Activated CD4-positive, alpha-beta memory T cell treated with anti-CD3 and anti-CD28 coated beads for 36 hours (primary cell): ENCODE measurements at places on chromosomes 5 and 9. TPM values are rescaled to one million over a fixed set of nuclear protein-coding genes. Genes with fewer than 3 reads are reported as not detected.

The VLDLR gene
- total RNA-seq: 10.3 TPM

The SLC36A2 gene
- not detected for total RNA-seq

The STING1 gene
- 344 TPM for total RNA-seq

GRCh38 chr5:17748201-17748600 lies 113.9 kb downstream of the TAF11L14 start:
- no peaks in the 10 kb centered on the region for H3K36me3 ChIP-seq
- H3K27ac ChIP-seq: no peak overlapping the region
- H3K4me1 ChIP-seq: no peaks in the 10 kb centered on the region

DNA sequence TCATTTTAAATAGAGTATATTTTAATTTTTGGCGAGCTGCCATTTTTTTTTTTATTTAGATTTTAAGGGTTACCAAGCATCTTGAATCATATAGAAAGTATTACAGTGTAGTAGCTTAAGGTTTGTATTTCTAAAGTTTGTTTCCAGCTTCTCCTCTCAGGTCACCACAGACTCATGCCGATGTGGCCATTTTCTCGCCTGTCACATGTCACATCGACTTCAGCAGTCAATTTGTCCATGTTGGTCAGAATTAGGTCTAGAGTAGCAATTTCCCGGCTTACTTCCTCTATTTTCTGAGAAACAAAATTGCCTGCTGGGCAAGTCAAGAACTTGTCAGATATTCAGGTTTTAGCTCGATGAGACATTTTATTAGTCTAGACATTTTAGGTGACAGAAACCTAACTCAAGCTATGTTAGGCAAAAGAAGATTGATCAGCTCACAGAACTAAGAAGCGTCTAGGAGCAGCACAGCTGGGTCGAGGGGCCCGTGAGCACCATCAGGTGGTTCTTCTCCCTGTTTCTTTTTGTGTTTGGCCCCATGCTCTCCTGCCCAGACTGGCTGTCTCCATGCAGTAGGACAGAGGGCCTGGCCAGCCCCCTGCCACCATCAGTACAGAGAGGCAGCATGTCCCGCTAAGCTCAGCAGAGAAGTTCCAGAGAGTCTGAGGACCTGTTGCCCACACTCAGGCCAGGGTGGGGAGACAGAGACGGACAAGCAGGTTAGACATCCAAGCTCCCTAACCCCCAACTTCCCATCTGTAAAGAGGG lies 48.4 kb upstream of the AFAP1L1 start:
- H3K27ac ChIP-seq: no peak overlapping the region
- no peaks in the 10 kb centered on the region for H3K36me3 ChIP-seq
- no peak overlapping the region for H3K4me3 ChIP-seq
- DNase-seq: no peak
- H3K4me1 ChIP-seq: no peaks in the 10 kb centered on the region
- no peaks in the 10 kb centered on the region for H3K27me3 ChIP-seq
